ENCODE measurements at places on chromosomes 4 and X. TPM values are rescaled to one million over a fixed set of nuclear protein-coding genes. Genes with fewer than 3 reads are reported as not detected.
A peak's percentile ranks its signal among the peaks of the same experiment; 100 is the strongest.

GRCh38 chr4:174764105-174764729, 64.8 kb downstream of the GLRA3 start:
- DNase-seq, result no peak

DNA sequence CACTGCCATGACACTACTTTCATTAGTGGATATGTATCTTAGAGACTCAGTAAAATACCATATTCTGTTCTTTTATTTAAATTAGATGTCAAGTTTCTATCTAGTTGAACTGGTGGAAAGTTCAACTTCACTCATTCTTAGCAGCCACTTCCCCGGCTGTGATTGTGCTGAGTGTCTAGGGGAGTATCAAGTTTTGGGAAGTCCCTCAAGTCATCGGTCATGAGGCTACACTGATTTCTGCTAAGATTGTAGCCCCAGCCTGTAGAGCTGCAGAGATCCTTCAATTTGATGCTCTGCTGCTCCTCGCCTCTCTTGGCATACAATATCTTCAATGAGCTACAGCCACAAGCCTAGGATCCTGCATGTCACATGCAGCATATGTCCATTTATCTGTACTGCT, 53.9 kb downstream of the DMP1 start:
- DNase-seq, result no peak

DNA sequence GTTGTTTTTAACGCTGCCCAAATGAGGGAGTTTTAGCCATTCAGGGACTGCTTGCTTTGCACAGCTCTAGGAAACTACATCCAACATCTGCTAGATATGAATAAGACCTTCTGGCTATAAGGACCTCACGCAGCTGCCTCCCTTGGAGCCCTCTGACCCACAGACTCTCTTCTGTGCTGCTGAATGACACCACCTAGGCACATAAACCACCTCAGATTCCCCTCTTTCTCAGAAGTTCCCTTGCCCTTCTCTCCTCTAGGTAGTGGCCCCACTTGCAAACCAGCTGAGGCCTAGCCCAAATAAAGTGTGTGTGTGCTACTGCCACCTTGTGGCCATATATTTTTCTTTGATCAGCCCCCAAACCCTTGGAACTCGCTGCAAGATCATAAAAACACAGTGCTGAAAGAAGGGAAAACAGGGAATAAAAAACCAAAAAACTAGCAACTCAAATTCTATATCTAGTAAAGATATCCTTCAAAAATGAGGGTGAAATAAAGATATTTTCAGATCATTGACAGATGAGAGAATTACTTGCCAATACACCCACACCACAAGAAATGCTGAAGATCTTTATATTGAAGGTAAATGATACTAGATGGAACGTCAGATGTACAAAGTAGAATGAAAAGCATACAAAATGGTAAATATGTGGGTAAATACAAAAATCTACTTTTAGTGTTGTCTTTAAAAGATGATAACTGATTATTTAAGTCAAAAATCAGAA, 265.9 kb downstream of the ADAMTS3 start:
- DNase-seq, result peak; percentile 50

GRCh38 chr4:163087805-163088204, 78.9 kb downstream of the NAF1 start:
- no peak for DNase-seq

DNA sequence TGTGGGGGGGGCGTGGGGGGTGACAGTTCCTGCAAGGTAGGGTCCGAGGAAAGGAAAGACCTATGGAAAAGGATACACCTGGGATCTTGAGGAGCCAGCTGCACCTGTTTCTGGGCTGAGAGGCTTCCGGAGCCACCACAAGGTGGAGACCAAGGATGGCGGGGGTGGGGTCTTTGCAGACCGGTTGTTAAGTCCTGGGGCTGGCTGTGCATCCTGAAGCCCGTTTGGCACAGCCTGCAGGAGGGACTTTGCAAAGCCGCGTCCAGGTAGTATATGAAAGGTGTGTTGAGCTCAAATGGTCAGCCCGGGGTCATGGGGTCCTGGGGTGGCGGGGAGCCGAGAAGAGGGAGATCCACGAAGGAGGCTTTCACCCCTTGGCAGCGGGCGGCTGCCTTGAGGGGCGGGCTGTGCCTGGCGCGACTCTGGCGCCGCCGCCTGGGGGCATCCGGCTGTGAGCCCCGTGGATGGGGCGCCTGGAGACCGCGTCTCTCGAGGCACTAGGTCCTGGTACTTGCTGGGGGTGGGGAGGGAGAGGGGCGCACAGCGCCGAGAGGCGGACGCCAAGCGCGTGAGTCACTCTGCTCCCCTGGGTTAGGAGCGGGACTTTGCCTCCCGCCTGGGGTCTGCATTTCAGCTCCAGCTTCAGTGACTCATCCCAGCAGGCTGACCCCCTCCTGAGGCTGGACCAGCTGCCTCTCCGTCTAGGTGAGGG, 58.2 kb upstream of the DYNLT3 start:
- no peak for DNase-seq

- DNase-seq, result no peak
Measured at GRCh38 chr4:83947830-83948193, 411.9 kb downstream of the GPAT3 start.

DNA sequence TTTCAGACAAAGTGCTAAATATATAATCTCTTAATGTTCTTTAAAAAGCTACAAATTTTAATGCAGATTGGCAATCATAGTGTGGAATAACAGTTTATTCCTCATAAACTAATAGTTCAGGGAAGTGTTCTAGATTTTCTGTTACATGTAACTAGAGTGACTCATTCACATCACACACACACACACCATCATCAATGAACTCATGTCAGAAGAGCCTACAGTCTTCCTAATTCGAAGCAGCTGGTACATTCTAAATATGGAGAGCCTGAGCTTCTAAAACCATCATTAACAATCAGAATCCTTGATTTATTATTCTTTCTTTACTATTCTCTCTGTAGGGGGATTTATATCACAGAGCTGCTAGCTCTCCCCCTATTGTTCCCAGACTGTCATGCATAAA, 49.6 kb downstream of the DKK2 start:
- DNase-seq, result no peak

DNA sequence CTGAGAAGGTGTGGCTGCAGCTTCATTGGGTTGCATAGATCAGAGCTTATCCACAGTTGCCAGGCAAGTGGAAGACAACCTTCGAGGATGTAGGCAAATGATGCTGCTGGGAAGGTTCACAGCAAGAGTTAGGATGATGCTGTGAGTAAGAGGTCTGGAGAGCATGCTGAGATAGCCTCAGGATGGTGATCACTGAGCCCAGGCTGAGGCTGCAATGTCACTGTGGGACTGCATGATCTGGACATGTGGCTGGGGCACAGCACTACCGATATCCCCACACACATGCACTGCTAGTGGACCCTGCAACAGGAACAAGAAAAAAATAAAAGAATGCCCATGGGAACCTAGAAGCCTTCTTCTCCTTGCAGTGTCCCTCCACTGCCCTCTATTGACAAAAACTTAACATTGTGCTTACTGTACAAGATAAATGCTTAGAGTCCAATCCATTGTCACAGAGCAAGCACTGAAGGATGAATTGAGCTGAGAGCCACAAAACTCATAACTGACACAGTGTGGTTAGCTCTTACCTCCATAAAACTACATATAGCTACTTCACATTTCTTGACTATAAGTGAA, 105.6 kb downstream of the CNKSR2 start:
- peak; percentile 18 for DNase-seq

- no peak for DNase-seq
Measured at GRCh38 chr4:113756005-113756410, 5.5 kb downstream of the CAMK2D start.

DNA sequence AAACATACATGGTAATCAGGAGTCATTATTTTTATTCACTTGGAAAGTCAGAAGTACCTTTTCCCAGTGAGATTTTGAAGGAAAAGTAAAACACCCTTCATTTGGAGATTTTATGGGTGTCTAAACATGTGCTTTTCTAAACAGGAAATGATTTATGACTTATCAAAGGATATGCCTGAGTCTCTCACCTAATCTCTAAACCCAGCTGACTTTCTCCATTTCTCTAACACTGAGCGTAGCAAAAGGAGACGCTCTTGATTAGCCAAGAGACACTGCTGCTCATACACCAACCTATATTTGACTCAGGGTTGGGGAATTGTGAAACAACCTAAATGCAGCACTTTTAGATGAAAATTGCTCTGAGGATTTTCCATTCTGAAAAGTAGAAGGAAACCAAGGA, 468.5 kb upstream of the FTHL17 start:
- DNase-seq, result no peak

DNA sequence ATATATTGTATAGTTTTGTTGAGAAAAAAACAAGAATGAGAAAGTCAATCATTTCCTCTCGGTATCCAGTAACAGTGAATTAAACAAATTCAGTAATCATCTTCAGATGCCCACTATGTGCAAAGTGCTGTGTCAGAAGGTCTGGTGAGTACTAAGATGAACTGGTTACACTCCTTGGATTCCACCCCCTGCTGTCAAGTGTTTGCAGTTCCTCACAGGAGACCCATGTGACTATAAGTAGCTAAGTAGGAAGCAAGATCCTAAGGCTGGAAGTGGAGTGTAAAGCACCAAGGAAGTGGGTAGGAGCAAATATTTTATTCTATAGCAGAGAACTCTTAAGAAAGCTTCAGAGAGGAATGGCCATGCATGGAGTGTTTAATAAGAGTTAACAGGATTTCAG, 73.6 kb downstream of the SNX25 start:
- DNase-seq, result no peak

- peak; percentile 35 for DNase-seq
Measured at GRCh38 chrX:132491191-132491590, 2.4 kb upstream of the MBNL3 start.

GRCh38 chr4:56410247-56411062, 23.2 kb upstream of the AASDH start:
- no peak for DNase-seq

DNA sequence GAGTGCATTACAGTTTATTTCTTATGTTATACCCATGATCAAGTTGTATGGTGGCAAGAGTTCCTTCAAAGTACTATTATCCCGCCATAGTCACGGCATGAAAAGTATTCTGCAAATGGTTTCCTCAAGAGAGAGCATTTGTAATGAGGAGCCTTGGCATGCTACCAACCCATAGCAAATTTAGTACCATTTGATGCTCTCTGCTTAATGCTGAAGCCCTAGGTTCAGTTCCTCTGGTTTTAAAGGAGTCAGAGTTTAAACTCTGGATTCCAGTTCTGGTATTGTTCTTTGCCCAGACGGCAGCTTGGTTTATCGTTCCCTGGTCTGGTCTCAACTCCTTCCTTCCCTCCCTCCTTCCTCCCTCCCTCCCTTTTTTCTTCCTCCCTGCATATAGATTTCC, 371.3 kb downstream of the BMPR1B start:
- DNase-seq, result no peak

GRCh38 chrX:28189011-28189410, 207.8 kb upstream of the DCAF8L1 start:
- DNase-seq, result no peak

DNA sequence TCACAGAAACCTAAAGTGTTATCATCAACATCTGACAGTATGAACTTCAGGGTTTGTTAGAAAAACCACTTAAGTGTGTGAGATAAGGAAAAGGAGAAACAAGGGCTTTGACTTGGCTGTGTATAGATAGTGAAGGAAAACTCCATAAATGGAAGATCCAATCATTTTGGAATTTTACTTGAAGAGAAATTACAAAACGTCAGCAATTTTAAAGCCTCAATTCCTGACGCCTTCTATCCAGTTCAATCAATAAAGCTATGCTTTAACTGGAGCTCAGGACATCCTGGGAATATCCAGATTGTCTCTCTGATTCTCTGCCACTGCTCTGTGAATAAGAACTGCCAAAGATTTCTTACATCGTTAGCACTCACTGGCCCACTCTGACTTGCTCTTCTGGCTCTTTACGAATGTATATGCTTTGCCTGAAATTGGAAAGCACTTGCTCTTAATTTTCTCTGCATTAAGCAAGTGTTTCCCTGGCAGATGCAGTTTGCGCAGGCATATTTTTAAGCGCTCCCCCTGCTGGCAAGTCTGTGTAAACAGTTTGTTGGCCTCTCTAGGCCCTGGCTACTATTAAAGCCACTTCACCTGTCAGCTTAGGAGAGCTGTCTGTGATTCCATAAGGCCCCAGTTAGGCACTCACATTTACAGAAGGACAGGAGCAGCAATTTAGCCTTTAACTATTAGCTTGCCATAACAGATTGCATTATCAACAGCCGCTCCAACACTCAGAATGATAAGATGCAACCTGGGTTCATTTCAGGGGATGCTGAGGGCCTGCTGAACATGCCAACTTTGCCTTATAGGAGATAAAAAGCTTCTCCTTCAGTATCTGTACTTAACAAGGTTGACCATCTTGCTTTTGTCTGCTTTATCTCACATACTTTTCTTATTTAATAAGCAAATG, 251.4 kb upstream of the DDX53 start:
- DNase-seq, result peak; percentile 43

DNA sequence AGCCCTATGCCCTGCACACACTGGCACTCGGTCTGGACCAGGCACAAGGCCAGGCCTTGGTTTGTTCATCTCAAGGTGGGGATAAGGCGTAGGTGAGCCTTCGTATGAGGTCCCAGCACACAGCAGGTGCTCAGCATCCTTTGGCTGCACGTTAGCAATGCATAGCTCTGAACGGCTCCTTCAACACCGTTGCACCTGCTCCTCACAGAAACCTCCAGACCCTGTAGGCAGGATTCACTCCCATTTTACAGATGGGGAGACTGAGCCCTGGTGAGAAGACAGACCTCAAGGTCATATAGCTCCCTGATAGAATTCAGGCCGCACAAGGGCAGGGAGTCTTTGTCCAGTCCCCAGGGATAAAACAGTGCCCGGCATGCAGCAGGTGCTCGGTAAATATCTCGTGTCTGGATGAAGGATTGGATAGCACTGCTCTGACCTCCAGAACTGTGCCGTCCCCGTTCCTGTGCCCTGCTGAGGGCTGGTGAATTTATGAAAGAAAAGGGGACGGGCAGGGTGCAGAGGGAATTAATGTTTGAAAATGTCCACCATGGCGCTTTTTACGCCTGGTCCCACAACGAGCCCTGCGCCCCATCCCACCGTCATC, 2.4 kb downstream of the PPP2R2C start:
- peak; percentile 3 for DNase-seq

DNA sequence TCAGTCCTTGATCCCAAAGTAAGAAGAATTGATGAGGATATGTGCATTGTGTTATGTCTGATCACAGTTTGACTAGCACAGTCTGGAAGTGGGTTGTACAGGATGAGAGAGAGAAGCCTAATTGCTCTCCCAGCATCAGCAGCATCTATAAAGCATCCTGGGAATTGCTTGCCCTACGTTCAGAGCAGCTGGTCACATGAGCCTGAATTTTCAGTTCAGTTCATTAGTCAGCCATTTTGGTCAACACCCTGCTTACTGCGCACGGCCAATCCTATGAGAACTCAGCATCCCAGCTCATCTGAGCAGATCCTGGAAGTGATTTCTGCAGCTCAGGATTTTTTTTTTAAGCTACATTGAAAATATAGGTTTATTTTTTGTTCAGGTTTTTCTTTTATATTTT, at the start of gene RUFY3:
TSS of gene RUFY3 (plus strand) at position 218 of the 400 bp plus-strand sequence. CDS start 610 bp downstream, outside the sequence.
- DNase-seq, result no peak

GRCh38 chr4:165381821-165382373, 3.1 kb downstream of the CPE start:
- DNase-seq, result no peak

- DNase-seq, result no peak
Measured at GRCh38 chrX:12405306-12405705, 267.0 kb downstream of the FRMPD4 start.

The LEF1 gene
- total RNA-seq, result 386 TPM

The ADRA2C gene
- total RNA-seq, result not detected

The SOX3 gene
- total RNA-seq, result not detected

The DRP2 gene
- total RNA-seq, result 1.0 TPM

The CXCL6 gene
- not detected for total RNA-seq

The PDZD4 gene
- 0.60 TPM for total RNA-seq

The GLOD5 gene
- not detected for total RNA-seq

The ATP5ME gene
- 162 TPM for total RNA-seq

The MAGED4B gene
- 0.22 TPM for total RNA-seq

The RBM46 gene
- not detected for total RNA-seq

The BEX5 gene
- 2.2 TPM for total RNA-seq

The DUSP21 gene
- not detected for total RNA-seq
